CD4-positive, alpha-beta T cell treated with Interleukin-17A for 4 hours (primary cell): ENCODE measurements at places on chromosomes 3 and 15.

- DNase-seq, result no peak
Observed at GRCh38 chr3:189937302-189938127, 183.2 kb downstream of the P3H2 start.

DNA sequence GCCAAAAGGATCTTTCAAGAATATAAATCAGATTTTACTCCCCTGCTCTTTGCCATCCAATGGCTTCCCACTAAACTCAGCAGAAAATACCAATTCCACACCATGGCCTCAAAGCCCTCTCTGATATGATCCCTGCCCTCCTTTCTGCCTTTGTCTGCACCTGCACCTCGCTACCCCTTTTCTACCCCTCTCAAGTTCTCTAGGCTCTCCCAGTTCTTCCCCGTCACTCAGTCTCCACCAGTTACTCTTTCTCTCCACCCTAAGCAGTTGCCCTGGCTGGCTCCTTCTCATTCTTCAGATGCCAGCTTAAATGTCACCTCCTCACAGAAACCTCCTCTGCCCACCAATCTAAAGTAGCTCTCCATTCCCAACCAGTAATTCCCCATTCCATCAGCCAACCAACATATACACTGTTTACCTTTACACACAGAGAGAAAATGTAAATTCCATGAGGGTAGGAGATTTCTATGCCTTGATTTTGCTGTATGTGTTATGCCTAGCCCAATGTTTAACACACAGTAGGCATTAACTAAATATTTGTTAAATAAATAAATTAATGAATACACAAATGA lies 93.6 kb upstream of the LPP start:
- DNase-seq, result no peak

- no peak for DNase-seq
Observed at GRCh38 chr3:14740983-14741382, 66.0 kb downstream of the C3orf20 start.

DNA sequence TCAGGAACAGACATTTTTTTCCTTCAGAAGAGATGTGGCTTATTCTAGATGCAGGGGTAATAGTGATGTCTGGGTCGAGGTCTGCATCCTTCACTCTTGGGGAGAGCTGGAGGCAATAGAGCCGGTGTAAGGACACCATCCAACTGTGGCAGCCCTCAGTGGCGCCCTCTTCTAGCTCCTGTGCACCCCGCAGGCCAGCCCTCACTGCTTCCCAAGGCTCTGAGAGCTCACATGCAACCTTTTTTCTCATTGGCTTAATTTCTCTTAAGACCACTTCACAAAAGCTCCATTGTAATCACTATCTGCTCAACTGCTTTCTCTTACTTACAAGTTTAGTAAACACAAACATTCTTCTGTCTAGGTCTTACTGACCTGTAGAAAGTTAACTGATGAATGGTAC lies 3.9 kb upstream of the VPS8 start:
- DNase-seq, result no peak

DNA sequence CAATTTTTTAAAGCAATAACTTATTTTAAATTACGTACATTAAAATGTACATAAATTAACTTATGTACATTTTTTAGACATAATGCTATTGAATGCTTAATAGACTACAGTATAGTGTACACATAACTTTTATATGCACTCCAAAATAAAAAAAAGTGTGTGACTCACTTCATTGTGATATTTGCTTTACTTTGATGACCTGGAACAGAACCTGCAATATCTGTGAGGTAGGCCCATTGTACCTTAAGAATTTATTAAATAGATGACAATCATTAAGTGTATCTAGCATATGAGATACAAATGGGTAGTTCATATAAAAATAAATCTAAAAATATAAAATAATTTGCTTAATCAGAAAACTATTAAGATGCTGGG lies 276.7 kb downstream of the NFKBIZ start:
- no peak for DNase-seq

DNA sequence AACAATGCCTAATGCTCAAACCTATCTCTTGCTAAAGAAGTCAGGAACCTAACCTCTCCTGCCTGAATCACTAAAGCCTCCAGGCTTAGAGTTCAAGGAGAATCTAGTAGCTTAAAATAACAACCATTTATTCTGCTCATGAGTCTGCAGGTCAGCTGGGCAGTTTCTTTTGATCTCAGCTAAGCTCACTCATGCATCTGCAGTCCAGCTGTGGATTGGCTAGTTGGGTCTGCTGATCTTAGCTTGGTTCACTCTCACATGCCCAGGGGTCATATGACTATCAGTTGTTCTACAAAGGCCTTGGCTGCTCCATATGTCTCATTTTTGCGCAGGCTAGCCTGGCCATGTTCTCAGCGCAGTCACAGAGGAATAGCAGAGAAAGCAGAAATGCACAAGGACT lies 109.2 kb upstream of the STT3B start:
- DNase-seq, result no peak

DNA sequence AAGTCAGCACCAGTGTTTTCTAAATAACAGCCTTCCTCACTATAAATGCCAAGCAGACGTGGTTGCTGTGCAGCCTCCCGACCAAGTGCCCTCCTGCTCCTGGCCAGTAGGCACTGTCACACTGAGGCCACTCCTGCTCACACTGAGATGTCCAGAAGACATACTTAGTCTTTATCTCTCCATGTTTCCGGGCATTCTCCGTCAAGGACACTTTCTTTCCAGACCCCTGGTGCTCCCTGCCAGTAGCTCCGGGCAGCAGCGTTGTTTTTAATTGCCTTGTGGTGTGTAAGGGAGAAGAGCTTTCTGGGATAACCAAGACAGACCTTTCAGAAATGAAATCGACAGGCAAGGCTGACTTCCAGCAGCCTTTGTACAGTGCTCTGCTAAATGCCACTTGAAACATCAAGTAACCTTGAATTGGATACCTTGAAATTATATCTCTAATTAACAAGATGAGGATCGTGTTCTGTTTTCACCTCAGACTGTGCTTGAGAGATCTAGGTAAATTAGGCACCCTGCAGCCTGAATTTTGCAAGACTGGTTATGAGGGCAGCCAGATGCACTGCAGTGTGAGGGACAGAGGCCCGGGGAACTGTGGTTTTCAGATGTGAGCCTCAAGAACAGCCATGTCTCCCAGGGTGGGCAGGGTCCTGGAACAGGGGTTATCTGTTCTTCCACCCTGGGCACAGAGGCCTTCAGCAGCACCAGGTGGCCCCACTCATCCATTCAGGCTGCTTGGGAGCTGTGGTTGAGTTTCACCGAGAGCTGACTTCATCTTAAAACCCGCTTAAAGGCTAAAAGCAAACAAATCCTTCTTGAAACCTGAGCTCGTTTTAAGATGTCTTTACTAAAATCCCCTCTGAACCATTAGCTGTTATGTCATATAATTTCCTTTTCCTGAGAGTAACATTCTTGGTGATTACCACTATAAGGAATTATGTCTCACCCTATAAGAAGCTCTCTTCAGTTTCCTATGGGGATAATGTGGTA lies 105.5 kb upstream of the IL12A start:
- DNase-seq, result no peak

DNA sequence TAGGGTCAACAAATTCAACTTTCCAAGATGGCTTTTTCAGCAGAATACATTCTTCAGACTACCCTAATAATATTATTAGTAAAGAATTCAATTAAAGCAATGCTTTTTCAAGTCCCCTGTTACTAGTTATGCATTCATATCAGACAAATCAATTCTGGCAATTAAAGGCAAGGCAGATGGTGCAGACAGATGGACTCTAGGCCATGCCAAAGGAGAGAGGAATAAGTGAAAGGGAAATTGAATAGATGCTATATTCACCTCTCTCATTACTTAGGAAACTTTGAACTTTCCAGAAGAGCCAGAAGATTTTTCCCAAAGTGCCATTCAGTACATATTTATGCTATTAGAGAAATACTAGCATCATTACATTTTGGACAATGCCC lies 487.7 kb upstream of the RASGRP1 start:
- DNase-seq, result no peak

DNA sequence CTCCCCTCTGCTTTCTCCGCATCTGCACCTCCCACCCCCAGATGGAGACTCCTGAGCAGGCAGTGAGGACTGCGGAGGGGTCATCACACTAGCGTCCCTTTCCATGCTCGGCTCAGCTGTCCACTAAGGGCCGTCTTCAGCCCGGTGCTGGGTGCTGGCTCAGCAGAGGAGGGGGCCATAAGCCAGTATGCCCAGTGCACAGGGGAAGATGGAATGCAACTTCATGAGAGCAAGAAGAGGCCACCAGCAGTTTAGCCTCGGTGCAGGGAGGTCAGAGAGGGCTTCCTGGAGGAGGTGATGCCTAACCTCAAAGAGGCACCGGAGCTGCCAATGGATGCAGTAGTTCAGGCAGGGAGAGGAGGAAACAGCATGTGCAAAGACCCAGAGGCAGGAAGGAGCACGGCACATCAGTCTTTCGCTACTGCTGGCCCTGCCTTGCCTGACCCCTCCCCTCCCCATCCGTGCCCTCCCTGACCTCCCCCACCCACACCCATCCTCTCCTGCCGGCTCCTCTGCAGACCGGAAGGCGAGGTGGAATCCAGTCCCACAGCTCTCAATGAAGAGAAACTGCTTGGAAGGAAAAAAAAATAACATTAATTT lies 15.2 kb upstream of the PLXND1 start:
- no peak for DNase-seq

GRCh38 chr3:182913889-182914288 lies 66.4 kb downstream of the DCUN1D1 start:
- peak; percentile 11 for DNase-seq

GRCh38 chr3:126618760-126619159 lies 36.2 kb downstream of the TXNRD3 start:
- no peak for DNase-seq

DNA sequence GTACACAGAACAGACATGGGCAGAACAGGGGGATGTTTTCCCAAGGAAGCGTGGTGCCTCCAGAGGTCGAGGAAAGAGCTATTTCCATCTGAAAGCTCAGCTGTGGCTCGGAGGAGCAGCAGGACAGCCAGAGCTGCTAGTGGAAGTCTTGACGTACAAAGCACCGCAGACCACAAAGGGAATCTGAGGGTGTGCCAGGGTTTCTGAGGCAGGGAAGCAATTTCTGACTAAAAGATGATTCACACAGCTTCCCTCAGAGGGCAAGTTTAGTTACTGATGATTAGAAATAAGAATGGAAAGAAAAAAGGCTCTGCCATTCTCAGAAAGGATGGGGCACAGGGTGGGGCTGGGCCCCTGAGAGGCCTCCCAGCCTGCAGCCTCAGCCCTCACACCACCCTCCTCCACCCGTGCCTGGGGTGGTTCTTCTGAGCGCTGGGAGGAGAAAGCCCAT lies 45.8 kb upstream of the SEC13 start:
- no peak for DNase-seq

DNA sequence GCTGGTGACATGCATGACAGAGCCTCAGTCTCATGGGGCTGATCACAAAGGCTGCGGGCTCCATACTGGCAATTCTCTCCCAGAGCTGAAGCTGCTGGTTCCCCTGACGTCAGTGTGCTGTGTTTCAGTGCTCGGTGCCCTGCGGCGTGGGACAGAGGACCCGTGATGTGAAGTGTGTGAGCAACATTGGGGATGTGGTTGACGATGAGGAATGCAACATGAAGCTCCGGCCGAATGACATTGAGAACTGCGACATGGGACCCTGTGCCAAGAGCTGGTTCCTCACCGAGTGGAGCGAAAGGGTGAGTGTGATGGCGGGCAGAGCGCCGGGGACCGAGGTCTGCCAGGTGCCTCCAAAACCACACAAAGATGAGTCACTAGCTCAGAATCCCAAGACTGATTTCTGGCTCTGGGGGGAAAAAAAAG lies 62.0 kb upstream of the NR2E3 start:
- no peak for DNase-seq

- no peak for DNase-seq
Observed at GRCh38 chr15:85171736-85172135, 190.1 kb downstream of the PDE8A start.

GRCh38 chr3:111605493-111605892 lies 10.3 kb upstream of the ZBED2 start:
- DNase-seq, result no peak

- no peak for DNase-seq
Observed at GRCh38 chr3:42063888-42064287, 27.3 kb upstream of the TRAK1 start.

DNA sequence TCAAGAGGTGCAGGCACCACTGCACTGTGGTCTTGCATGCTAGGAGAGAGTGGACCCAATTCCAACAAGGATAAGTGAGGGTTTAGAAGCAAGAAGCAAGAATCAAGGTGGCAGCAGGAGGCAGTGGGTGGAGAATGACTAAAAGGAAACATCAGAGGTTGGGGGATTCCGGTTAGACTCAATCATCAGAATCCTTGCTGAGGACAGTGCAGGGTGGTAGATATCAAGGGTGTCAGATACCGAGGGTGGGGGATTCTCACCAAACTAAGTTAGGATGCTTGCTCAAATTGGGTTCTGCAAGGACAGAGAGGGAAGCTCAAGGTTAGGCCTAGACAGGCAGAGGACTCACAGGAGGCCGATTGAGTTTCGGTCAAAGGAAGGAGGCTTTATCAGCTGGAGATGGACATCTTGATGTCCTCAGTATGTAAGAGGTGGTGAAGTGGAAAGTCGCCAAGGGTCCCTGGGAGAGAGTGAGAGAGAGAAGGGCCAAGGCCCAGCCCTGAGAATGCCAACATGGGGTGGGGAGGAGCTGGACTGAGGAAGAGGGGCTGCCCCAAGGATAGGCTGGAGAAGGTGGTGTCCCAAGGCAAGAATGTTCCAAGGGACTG lies 102.2 kb downstream of the ARNT2 start:
- DNase-seq, result no peak

- no peak for DNase-seq
Observed at GRCh38 chr3:59607656-59608055, 557.8 kb upstream of the CFAP20DC start.

DNA sequence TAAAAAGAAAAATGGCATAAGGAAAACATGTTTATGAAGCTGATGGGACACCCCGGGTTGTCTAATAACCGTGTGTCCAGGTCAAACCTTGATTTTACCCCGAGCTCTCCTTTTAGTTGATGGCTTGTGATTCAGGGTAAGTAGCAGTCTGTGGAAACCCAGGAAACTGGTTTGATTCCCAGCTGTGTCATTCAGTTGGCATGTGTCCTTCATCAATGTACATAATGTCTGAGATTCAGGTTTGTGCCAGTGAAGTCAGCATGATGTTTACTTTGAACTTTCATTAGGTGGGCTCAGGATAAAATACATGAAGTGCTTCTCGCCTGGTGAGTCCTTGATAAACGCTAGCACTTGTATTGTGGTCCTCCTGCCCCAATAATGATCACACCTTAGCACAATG lies 4.3 kb upstream of the COPG1 start:
- DNase-seq, result no peak

DNA sequence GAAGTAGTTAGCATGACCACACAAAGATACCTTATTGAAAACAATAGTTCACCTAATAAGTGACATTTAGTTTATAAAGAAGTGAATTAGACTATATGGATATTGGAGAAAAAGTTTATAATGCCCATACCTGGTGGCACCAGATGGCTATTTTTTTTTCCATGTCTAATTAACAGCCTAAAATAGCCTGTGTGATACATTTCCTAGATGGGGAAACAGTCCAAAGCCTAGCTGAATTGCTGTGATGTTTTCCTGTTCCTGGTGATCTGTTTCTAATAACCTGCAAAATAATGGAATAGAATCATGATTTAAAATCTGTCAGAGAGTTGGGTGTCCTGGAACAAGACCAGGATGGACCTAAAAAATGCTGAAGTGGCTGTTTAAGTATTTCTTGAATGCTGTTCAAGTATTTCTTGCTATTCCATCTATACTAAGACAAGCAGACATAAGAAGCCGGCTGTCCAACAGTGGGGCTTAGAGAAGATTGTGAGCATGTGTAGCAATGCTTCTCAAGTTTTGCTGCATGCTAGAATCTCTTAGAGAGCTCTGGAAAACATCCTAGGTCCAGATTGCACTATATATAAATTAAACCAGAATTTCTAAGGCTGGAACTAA lies 31.3 kb downstream of the LRRC3B start:
- no peak for DNase-seq
